ENCODE measurements at places on chromosomes 3 and 15. TPM values are rescaled to one million over a fixed set of nuclear protein-coding genes. Genes with fewer than 3 reads are reported as not detected.
A peak's percentile ranks its signal among the peaks of the same experiment; 100 is the strongest.

DNA sequence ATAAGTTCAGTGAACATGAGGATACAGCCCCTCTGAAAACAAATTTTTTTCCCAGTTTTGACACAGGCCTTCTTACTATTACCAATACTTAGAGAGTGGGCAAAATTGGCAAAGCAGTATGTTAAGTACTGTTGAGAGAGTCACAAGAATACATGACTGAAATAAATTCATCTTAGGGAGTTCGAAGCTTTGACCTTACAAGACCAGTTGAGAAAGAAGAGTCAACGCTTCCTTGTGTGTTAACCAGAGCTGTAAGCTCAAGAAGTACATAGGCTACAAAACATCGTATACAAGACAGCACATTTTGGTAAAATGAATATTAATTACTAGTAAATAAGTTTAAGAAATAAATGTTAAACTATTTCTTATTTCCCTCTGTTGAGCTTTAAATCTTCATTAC lies 164.4 kb upstream of the RORA start:
- no peak for DNase-seq

- DNase-seq: peak; percentile 83
These were observed 30.8 kb downstream of the LIPC start for GRCh38 chr15:58462547-58462946.

DNA sequence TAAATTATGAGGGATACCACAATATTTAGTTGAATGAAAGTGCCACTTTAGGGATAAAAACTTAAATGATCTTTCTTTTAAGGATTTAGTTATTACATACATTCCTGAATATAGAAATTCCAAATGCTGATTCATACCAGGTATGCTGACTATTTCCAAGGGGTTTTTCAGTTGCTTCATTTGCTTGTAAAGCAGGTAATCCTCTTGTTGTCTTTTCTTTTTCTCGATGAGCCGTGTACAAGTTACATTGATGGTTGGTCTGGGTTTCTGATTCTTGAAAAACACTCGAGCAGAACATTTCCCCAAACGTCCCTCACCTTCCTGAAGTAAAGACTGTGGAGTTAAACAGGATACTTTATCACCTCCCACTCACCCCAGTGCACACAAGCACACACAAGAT lies 21.7 kb downstream of the RARRES1 start:
- DNase-seq: no peak

GRCh38 chr3:23808525-23808924 lies 2.8 kb downstream of the UBE2E1 start:
- no peak for DNase-seq

DNA sequence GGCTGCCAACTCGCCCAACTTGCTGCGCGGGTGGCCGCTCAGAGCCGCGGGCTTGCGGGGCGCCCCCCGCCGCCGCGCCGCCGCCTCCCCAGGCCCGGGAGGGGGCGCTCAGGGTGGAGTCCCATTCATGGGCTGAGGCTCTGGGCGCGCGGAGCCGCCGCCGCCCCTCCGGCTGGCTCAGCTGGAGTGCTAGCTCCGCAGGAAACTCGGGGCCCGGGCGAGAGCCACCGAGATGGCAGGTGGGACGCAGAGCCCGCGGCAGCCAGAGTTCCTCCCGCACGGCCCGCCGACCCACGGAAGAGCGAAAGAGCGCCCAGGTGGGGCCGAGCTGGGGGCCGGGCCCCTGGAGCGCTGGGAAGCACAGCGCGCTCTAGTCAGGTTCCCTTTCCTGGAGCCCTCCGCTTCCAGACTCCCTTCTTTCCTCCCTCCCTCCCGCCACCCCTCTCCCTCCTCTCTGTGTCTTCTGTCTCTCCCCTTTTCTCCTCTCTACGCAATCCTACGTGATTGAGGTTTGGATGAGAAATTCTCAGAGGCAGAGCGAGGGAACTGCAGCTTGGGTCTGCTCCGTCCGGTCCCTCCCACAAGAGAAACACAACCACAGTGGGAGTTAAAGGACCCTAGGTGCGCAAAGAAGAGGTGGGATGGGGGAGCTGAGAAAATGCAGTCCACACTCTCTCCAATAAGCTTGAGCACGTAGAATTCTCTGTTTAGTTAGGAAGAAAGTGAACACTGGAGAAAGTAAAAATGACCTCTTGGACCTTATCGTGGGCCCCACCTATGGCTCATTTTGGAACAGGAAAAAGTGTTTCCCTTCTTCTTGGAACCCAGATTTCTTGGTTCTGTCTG lies 317.3 kb downstream of the FGF12 start:
- peak; percentile 66 for DNase-seq

DNA sequence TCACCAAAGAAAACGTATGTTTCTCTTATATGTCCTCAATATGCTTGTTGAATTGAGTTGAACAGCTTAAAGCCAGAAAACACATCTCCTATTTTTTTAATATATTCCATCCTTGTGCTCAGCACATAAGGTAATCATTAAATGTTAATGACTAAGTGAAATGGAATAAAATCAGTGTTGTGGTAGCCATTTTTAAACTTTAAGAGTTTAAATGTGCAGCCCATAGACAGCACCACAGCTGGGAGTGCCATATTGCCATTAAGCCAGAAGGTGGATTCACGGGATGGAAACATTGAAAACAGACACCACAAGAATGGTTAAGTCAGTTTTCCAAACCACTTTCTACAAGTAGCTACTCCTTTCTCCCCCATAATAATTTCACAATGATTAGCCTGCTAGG lies 76.8 kb upstream of the C15orf61 start:
- DNase-seq: no peak

DNA sequence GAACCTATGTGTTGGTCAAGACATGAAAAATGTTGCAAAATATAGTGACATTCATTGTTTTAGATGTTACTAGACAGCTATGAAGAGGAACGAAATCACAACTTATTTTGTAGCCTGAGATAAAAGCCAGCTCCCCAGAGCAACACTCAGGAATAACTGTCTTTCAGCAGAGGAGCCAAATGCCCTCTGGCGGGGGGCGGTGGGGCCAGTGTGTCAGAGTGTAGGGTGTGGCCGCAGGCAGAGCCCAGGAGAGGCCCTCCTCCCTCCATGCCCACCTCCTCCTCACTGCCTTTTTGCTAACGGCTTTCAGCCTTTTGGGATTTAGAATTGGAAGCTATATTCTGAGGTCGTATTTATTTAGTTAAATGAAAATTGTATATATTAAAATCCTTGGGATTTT lies 16.9 kb downstream of the APOD start:
- no peak for DNase-seq

Gene ARNT2
- 38.2 TPM for total RNA-seq

Gene AADACL2
- not detected for total RNA-seq

Gene SH2D7
- total RNA-seq: not detected

Gene CSTA
- 4.6 TPM for total RNA-seq

Gene CLRN1
- total RNA-seq: not detected

Gene NMD3
- total RNA-seq: 55.5 TPM

Gene WDR72
- total RNA-seq: 55.7 TPM

Gene ANKUB1
- total RNA-seq: not detected
